ENCODE measurements at places on chromosomes 2 and 18.
A peak's percentile ranks its signal among the peaks of the same experiment; 100 is the strongest.

- no peak for DNase-seq
These were observed 3.5 kb upstream of the CD226 start for GRCh38 chr18:69951182-69951581.

DNA sequence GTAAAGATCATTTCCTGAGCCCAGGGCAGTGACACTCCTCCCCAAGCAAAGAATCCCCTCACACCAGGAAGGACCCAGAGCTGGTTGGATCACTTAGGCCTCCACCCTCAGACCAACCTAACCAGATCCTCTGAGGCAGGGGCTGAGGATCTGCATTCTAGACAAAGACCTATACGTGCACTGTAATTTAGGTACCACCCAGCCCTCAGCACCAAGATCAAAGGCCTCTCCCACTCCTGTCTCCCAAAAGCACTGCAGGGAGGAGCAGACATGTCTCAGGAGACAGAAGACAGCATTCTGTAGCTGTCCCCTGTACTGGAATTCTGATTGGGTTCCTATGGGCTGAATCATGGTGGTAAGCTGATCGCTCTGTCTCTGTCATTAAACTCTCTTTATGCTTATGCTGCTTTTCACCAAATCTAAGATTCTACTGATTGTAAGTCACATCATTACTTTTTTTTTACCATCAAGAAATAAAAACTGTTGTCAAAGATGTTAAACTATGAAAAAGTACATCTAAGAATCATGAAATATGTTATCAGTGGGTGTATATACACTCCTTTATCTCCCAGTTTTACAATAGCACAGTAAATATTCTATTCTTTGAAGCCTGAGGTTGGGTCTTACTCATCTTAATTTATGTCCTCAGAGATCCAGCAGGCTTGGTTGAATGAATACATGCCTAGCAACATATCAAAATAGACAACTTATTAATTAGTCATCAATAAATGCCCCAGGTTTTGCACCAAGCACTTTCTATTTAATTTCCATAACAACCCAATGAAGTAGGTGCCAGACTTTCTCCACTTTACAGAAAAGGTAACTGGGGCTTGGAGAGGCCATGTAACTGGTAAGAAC lies 28.3 kb downstream of the MCFD2 start:
- no peak for DNase-seq

GRCh38 chr2:33531549-33532059 lies 55.2 kb downstream of the RASGRP3 start:
- DNase-seq, result no peak

DNA sequence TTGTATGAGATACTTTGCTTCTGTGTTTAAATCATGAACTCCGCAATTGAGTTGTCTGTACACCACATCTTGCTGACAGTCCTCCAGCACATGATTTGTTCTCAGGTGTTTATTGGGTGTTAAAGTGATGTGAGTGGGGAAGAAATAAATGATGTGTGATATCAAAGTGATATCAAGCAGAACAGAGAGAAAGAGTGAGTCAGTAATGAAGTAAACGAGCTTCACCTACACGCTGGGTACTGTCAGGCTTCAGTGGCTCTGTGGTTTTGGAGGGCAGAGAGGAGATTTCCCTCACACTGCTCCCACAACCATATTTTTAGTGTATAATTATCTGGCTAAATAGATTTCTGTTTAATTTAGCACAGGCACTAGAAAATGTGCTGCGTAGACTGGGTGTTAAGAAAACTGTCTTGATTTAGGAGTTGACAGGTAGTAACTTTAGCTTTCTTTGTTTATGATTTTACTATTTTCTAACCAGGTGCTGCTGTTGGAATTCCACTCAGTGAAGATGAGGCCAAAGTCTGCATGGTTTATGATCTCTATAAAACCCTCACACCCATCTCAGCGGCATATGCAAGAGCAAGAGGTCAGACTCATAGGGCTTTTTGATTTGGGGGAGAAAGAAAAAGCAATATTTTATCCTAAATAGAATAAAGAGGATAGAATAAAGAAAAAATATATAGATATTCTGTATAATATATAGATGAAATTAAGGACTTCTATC lies 21.2 kb downstream of the ATIC start:
- no peak for DNase-seq

DNA sequence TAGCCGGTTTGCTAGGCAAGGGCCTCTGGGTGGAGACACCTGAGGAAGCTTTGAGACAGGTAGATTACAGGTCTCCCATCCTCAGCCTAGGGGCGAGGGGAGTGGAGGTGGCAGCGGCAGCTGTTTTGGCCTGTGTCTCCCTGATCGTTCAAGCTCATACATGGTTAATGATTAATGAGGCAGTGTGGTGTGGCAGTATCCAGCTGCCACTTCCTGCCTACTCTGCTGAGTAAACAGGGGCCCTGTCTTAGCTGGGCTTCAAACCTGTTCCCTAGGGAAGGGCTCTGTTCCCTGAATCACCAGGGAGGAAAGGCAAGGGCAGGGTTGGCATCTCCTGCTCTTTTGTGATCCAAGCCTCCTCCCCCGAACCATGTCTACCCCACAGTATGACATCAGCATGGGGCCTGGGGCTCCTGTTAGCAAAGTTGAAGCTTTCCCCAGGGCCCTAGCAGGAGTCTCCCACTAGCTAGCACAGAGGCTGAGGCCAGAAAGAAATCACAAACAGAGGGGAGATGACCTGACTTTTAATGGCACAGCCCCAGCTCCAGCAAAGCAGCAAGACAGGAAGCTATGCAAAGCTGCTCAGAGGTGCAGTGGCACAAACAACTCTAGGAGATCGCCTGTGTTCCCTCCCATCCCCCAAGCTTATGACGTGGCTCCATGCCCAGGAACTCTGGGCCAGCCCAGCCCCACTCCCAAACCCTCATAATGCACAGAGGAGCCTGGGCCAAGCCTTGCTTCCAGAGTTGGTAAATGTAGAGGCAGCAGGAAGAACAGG lies 3.7 kb upstream of the TUBA4B start:
- DNase-seq, result peak; percentile 88

DNA sequence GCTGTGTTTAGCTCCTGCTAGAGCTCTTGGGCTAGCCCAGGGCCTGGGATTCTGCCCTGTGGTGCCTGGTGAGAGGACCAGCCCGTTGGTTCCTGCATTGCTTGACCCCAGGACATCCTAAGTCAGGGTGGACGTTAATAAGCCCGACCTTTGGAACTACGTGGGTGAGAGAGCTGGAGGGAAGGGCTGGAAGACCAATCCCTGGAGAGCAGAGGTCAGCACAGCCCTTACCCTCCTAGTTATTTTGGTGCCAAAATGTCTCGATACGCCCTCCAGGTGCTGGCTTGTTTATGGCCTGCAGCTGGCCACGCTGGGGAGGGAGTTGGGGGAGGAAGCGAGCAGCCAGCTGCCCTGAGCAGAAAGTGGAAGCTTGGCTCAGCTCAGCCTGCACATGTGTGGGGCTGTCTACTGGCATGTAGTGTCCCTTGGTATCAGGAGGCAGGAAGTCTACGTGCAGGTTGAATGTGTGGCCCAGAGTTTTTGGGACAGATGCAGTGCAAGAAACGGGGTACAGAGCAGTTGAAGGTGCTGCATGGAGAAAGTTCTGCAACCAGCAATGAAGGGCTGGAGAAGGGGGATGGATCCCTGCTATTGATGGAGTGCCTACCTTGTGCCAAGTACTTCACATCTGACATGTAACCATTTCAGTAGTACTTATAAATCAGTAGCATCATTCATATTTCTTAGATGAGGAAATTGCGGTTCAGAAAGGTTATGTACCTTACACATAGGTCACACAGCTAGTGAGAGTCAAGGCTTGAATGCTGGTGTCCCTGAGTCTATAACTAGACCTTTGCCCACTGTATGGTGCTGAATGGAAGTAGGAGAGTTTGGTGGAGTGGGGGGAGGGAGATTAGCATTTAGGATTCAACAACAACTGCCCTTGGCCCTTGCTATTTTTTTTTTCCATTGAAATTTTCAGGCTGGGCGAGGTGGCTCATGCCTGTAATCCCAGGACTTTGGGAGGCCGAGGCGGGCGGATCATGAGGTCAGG lies 5.0 kb upstream of the DGKD start:
- DNase-seq, result peak; percentile 91

- DNase-seq, result no peak
These were observed 37.2 kb downstream of the CREG2 start for GRCh38 chr2:101349893-101350662.

GRCh38 chr2:180505203-180505602 lies 475.2 kb upstream of the UBE2E3 start:
- no peak for DNase-seq

GRCh38 chr2:30147196-30147714 lies 448 bp downstream of the YPEL5 start:
- no peak for DNase-seq

DNA sequence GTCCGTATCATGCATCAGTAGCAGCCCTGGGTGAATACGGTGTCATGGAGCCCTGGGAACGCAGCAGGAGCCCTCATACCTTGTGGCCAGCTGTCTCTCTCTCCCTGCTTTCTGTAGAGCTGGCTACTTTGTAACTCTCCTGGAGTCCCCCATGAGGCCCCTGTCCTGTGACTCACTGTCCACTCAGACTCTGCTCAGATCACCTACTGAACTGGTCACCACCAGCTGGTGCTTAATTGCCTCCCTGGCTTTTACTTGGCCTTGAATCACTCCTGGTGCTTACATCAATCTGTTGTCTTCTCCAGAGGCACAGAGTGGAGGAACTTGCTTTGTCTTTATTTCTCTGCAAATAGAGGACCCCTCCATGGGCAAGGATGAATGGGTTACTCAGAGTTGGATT lies 172.7 kb downstream of the HRH4 start:
- DNase-seq, result no peak

- DNase-seq, result no peak
These were observed 86.3 kb upstream of the LGALSL start for GRCh38 chr2:64367444-64368232.
